ENCODE measurements at places on chromosomes 3 and 15. TPM values are rescaled to one million over a fixed set of nuclear protein-coding genes. Genes with fewer than 3 reads are reported as not detected.

Gene KIF7
- total RNA-seq, result 7.9 TPM

Gene KCNAB1
- total RNA-seq, result 0.13 TPM

Gene FOXB1
- not detected for total RNA-seq

Gene APEH
- 163 TPM for total RNA-seq

Gene AMIGO3
- 0.24 TPM for total RNA-seq

Gene MYL3
- total RNA-seq, result not detected

Gene HIGD1A
- 78.2 TPM for total RNA-seq

Gene ITGB5
- total RNA-seq, result 137 TPM

Gene OR5H15
- not detected for total RNA-seq

Gene GPR176
- 47.6 TPM for total RNA-seq

Gene FES
- 16.2 TPM for total RNA-seq

Gene FBXL22
- total RNA-seq, result not detected

Gene PTH1R
- 1.4 TPM for total RNA-seq

Gene MINAR1
- total RNA-seq, result 3.2 TPM

Gene LRRIQ4
- not detected for total RNA-seq

Gene AP4E1
- 9.2 TPM for total RNA-seq

Gene KLF13
- total RNA-seq, result 42.1 TPM

Gene KLHL6
- under 0.01 TPM for total RNA-seq

Gene COL8A1
- 40.2 TPM for total RNA-seq

Gene ATP13A5
- not detected for total RNA-seq

Gene SLC28A2
- total RNA-seq, result not detected

Gene GORASP1
- 43.6 TPM for total RNA-seq

Gene PEX5L
- total RNA-seq, result not detected

Gene INSYN1
- total RNA-seq, result 0.52 TPM

Gene ILDR1
- not detected for total RNA-seq

Gene TAGLN3
- total RNA-seq, result not detected

Gene TEX55
- total RNA-seq, result not detected

Gene OXTR
- 4.3 TPM for total RNA-seq

Gene TM2D3
- 29.1 TPM for total RNA-seq

Gene OR5K2
- not detected for total RNA-seq

Gene HHLA2
- 0.26 TPM for total RNA-seq

Gene SLC22A13
- 1.6 TPM for total RNA-seq

Gene ALG1L2
- total RNA-seq, result not detected

Gene NUP210
- total RNA-seq, result not detected

Gene SLC12A1
- 0.13 TPM for total RNA-seq

Gene STRIT1
- total RNA-seq, result not detected

Gene AP3B2
- 0.26 TPM for total RNA-seq

Gene C3orf22
- not detected for total RNA-seq

Gene RETNLB
- not detected for total RNA-seq

Gene WDR93
- under 0.01 TPM for total RNA-seq

Gene GOLGA6L7
- not detected for total RNA-seq

Gene COLQ
- total RNA-seq, result not detected

Gene PRR20G
- not detected for total RNA-seq

Gene C3orf70
- 0.64 TPM for total RNA-seq

Gene NR1I2
- not detected for total RNA-seq

Gene RTP1
- not detected for total RNA-seq

Gene RNU6-1
- total RNA-seq, result not detected

Measured in epithelial cell of alveolus of lung (primary cell).